ENCODE measurements at places on chromosomes 11 and 22.

- DNase-seq, result no peak
Observed at GRCh38 chr11:69892237-69892985, 73.2 kb upstream of the FGF3 start.

- DNase-seq, result no peak
Observed at GRCh38 chr22:37920126-37920525, 14.0 kb downstream of the MICALL1 start.

DNA sequence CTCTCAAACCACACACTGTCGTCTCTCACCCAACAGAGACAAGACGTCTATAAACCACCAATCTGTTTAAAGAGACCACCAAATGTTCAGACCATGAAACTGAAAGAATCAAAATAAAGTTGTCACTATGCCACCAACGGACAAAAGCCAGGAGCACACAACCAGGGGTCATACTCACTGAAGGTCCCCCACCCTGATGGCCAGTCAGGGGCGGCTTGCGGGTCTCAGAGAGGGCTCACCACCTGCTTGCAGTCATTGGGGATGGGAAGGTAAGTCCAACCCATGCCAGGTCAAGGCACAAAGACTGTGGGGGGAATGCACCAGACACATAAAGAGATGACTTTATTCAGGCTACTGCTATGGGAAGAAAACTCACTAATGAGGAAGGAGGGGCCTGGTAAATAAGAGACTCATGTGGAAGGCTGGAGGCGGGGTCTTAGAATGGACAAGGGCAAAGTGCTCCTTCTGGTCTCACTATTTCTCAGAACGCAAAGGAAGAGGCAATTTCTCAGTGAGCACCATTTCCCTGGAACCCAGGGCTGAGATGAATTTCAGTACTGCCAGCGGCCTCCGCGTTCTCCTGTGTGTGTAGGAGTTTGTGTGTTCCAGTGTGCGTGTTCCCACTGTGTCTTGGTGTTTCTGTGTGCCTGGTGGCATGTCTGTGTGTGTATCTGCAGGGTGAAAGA lies 17.3 kb downstream of the SCARF2 start:
- DNase-seq, result no peak

DNA sequence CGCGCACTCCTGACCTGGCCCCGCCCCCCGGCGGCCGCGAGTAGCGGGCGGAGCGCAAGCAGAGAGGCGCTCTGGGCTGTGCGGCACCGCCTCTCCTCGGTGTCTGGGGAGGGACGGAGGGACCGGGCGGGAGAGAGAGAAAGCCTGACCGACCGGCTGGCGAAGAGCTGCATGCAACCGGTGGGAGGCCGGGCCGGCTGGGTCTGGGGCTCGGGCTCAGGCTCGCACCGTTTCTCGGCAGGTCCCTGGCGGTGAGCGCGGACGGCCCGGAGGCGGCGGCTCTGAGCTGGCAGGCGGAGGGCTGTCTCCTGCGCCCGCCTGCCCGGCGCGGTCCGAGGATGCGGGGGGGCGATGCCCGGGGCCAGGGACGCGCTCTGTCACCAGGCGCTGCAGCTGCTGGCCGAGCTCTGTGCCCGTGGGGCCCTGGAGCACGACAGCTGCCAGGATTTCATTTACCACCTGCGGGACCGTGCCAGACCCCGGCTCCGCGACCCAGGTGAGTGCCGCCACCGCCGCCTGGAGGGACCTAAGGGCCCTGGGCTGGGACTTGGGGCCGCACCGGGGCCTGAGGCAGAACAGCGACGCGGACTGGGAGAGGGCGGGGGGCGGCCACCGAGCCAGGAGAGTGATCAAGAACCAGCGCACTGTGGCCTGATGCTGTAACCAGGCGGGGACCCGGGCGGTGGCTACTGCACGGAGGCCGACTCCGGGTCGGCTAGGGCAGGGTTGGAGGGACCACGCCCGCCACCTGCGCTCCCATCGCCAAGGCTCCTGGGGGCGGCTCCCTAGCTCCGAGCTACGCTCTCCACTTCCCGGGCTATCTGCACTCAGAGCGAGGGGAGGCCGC lies at the start of gene SYT9:
TSS of gene SYT9 (plus strand) at position 69 of the 847 bp plus-strand sequence. CDS start at position 352, 283 bp downstream.
- DNase-seq, result peak; percentile 73

GRCh38 chr11:45091563-45092403 lies 54.7 kb upstream of the PRDM11 start:
- no peak for DNase-seq
